Cerebellar nuclear complex (tissue), 1 donor: ENCODE measurements at places on chromosomes 13 and 19.

- DNase-seq: no peak
These were observed 1545.1 kb upstream of the PCDH20 start for GRCh38 chr13:62960723-62961122.

DNA sequence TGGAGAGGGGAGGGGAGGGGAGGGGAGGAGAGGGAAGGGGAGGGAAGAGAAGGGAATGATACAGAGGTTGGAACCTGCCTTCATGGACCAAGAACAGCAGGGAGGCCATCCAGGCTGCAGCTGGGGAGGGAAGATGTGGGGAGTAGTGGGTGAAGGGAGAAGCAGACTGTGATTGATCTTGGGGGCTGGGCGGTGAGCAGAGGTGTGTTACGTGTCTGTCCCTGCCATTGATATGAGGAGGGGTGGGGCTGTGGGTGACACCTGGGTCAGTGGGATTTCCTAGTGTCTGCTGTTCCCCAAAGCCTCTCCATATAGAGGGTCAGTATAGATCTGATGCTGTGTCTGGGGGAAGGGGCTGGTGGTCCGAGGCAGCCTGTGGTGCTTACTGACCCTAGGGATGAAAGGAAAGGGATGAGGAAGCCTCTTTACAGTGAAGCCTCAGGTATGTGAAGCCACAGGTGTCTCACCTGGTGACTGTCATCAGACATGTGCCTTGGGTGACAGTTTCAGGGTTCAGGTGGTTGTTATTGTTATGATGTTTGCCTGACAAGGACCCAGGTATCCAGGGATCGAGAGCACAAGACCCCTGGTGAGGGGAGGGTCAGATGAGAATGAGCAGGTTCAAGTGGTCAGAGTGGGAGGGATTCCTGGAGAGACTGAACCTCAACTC, 18.7 kb upstream of the CEACAM1 start:
- DNase-seq: no peak

- DNase-seq: no peak
These were observed 118.4 kb downstream of the MYO16 start for GRCh38 chr13:108747843-108748242.

DNA sequence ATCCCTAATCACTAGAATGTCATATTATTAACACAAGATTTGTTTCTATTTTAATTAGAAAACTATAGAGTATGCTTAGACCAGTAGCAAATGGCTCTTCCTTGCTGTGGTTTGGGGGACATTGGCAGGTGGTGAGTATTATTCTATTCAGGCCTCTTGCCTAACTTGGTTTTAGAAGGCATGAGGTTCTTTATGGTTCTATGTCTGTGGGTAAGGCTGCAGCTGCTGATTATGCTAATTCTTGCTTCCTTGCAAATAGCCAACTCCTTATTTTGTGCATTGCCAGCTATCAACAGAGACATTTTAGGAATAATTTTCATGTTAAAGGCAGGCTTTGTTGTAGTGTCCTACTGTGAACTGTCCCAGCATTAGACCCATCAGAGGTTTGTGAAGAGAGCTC, 1344.9 kb downstream of the UQCRFS1 start:
- DNase-seq: no peak

DNA sequence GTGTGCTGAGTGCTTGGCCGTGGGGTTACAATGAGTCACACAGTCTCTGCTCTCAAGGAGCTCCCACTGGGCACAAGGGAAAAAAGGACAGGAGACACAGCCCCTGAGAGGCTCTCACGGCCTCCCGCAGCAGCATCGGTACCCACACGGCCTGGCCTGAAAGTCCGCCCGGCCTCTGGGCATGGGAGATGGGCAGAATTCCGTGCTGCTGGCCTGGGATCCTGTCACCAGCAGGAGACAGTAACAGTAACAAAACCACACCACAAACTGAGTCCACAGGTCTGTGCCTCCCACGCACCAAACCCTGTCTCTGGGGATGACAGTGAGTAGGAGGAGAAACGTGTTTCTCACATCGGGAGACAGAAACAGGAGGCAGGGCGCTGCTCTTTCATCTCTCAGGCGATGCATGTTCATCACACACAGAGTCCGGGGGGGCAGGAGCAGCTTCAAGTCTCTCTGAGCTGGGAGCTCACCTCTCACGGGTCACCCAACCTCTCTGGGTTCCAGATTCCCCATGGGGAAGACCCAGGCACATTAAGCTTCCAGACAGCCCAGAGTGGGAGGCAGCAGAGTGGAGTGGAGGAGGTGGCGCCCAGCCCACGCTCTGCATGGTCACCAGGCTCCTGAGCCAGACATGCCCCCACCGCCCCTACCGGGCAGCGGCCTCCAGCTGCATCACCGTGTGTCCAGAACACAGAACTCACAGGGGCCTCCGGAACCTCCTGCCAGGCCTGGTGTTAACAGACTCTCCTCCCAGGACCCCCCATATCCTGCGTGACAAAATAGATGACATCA, 124.7 kb upstream of the VSTM2B start:
- no peak for DNase-seq

- no peak for DNase-seq
These were observed 556.7 kb downstream of the PCDH9 start for GRCh38 chr13:66673401-66673800.

DNA sequence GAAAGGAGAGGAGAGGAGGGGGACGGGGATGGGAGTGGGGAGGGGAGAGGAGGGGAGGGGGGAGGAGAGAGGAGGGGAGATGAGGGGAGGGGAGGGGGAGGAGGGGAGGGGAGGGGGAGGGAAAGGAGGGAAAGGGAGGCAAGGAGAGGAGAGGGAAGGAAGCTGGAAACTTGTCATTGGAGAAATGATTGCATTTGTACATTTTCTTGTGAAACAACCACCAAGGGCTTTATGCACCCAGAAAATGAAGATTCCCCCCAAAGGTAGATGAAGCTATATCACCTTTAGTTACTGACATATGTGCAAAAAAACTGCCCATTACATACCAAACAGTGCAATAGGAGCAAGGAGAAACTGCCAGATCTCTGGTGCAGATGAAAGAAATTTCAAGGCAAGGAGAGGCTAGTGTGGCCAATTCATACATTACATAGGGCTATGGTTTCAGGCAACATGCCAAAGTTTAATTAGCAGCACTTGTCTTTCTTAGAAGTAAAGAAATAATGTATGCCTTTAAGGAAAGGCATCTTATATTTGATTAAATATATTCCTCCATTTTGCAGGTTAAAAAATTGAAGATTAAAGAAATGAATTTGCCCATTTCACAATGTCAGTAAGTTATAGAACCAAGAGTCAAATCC, 49.5 kb upstream of the STK24 start:
- no peak for DNase-seq

DNA sequence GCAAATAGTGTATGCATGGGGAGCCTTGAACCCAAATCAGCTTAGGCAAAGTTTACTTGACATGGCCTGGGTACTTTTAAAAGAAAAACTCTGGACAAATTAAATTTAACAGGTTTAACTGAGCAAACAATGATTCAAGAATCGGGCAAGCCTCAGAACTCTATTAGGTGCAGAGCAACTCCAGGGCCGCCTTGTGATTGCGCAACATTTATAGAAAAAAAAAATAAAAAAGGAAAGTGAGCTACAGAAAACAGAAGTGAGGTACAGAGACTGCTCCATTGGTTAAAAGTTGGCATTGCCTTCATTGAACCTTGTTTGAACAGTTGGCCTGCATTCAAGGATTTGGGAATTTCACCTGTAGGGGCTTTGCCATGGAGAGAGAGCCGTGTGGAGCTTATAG, 421.0 kb upstream of the TSHZ3 start:
- no peak for DNase-seq

GRCh38 chr13:42405665-42406390, 133.9 kb downstream of the AKAP11 start:
- no peak for DNase-seq

DNA sequence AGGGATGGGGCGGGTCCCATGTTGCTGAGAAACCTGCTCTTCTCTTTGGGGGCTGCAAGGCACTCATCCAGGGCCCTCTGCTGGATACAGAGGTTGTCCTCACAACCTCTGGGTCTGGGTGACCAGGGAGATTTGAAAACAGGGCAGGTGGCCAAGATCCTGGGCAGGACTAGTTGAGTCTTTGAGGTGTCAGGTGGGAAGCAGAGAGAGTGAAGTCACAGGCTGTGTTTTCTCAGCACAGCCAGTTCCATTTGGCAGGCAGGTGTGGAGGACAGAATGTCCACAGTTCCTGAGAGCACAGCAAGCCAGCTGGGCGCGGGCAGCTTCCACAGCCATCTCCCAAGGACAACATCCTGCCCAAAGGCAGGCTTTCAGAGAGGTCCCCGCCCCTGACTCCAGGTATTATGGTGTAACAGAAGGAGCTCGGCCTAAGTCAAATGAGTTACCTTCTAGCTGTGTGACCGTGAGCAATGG, 118.8 kb downstream of the NUFIP1 start:
- DNase-seq: no peak

- no peak for DNase-seq
These were observed 53.0 kb downstream of the DPY19L3 start for GRCh38 chr19:32458500-32459123.

DNA sequence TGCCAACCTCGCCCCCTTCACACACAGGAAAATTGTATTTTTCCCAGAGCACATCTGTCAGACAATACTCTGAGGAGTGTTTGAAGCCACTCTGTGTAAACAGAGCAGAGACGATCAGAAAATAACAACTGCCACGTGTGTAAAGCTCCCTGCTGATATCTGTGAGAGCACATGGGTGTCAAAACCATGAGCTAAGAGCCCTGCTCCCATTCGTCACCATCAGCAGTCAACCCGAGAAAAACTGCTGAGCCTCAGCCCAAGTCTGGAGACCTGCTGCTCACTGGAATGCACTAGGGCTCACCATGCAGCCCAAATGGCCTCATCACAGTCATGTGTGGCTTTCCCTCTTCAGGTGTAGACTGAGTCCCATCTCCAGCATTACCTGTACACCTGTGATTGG, 304.1 kb downstream of the FGF14 start:
- DNase-seq: no peak

- no peak for DNase-seq
These were observed at the start of gene ZNF665 for GRCh38 chr19:53192771-53193534. Gene ZNF665 (minus strand): TSS chr19:53193358. CDS start chr19:53182898, 10,460 bp downstream.

GRCh38 chr19:37977992-37978391, 71.0 kb downstream of the SIPA1L3 start:
- DNase-seq: no peak

GRCh38 chr13:100520936-100521850, 67.4 kb downstream of the GGACT start:
- no peak for DNase-seq

GRCh38 chr13:25860862-25861261, 191.0 kb downstream of the SHISA2 start:
- DNase-seq: no peak

- DNase-seq: no peak
These were observed 10.8 kb downstream of the FFAR2 start for GRCh38 chr19:35458731-35459391.

DNA sequence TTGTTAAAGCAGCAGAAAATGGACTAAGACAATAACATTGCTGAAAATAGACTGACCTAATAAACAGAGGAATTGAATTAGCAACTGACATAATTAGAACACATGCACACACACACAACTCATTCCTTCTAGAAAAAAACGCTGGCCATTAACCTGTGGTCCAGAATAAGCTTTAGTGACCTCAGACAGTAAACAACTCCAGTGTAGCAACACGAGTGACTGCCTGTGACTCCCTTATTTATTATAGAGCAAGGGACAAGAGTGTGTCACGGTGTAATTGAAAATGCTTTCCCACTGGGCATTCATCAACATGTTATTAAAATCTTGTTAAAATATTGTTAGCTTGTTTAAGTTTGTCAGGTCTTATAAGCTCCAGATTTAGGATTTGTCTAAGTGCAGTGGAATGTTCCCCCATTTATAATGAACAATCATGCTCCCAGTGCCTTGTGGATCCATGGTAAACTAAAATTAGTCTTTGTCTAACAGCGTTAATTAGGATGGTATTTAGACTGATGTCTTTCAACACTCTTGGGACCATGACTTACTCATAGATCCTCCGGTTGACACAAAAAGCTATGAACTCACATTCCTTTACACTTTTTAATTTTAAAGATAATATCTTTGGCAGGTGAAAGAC, 111.7 kb upstream of the IRS2 start:
- DNase-seq: no peak

DNA sequence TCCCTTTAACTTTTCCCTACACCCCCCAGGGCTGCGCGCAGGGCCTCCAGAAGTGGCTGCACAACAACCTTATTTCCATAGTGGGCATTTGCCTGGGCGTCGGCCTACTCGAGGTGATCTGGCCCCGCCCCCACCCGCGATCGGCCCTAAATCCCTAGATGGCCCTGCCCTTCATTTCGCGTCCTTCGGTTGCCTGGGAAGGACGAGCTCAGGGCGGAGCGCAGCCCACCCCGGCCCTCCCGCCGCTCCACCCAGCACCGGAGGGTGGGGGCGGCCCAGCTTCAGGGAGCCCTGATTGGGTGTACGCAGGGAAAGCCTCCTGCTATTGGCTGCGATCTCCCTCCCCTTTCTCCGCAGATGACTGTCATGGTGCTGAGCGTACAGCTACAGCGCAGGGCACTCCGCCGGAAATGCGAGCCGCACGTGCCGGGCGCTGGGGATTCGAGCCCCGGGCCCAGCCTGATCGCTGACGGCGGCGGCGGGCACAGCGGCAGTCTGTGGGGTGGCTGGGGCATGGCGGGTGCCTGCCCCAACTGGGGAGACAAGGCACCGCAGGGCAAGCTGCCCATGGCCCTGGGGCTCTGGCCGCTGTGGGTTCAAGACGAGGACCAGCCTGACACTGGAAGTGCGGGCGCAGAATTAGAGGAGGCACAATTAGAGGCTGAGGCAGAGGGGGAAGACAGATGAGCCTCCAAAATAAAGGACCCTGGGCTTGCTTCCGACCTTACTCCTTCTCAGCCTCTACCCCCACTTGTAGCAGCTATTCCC, 4.3 kb downstream of the CD37 start:
- no peak for DNase-seq

DNA sequence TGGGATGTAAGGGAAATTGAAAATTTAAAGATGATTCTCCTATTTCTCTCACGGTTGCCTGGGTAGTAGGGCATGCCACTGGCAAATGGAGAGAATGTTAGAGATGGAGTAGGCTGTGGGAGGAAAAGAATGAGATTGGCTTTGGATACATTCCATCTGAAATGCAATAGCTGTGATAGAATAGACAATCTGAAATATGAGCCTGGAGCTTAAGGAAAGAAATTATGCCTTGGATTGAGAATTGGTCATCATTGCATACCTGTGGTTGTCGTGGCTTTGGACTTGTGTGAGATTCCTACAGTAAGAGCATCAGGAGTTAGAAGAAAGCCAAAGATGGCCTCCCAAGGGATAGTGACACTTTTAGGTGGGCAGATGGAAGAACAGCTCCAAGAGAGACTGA, 305.1 kb upstream of the SLC10A2 start:
- no peak for DNase-seq

- DNase-seq: no peak
These were observed 360.9 kb downstream of the SLITRK5 start for GRCh38 chr13:88031980-88032559.

DNA sequence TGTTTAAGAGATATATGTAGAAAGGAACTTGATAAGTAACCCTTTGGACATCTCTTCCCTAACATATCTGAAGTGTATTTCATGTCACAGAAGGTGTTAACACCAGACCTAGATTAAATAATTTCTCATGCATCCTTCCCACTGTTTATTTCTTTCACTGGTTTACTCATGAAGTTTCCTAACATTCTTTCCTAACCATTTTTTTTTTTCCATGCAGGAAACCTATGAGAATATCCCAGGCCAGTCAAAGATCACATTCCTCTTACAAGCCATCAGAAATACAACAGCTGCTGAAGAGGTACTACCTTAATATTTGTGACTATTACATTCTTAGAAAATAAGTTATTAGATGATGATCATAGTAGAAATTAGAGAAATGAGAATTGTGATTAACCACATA, 28.8 kb downstream of the IPO5 start:
- no peak for DNase-seq
